ENCODE measurements at places on chromosomes 5 and 9. TPM values are rescaled to one million over a fixed set of nuclear protein-coding genes. Genes with fewer than 3 reads are reported as not detected.

DNA sequence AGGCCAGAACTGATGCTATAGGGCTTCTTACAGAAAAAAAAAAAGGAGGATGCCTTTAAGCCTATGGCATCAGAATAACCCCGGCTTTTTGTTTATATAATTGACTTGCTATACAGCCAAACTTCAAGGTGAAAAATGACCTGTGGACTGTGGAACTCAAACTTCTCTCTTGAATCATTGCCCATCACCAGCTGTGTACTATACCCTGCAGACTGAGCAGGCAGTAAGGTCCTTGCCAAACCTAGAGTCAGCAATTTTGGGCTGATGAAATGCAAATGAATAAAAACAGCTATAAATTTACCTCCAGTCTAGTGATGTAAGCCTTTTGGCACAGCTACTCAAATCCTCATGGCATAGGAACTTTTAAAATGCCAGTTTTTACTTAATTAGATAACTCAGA, 44.5 kb upstream of the PPP3R2 start:
- DNase-seq: no peak
- peaks cover 9% of the 10 kb centered on the region for H3K36me3 ChIP-seq
- no peaks in the 10 kb centered on the region for H3K4me1 ChIP-seq
- H3K4me3 ChIP-seq: no peak overlapping the region

GRCh38 chr5:140381972-140382371, 19.7 kb upstream of the ANKHD1 start:
- peaks cover 3% of the 10 kb centered on the region for H3K27me3 ChIP-seq
- DNase-seq: no peak
- no peaks in the 10 kb centered on the region for H3K36me3 ChIP-seq

Gene OR13D1
- total RNA-seq: not detected

Gene SLC36A2
- total RNA-seq: not detected

DNA sequence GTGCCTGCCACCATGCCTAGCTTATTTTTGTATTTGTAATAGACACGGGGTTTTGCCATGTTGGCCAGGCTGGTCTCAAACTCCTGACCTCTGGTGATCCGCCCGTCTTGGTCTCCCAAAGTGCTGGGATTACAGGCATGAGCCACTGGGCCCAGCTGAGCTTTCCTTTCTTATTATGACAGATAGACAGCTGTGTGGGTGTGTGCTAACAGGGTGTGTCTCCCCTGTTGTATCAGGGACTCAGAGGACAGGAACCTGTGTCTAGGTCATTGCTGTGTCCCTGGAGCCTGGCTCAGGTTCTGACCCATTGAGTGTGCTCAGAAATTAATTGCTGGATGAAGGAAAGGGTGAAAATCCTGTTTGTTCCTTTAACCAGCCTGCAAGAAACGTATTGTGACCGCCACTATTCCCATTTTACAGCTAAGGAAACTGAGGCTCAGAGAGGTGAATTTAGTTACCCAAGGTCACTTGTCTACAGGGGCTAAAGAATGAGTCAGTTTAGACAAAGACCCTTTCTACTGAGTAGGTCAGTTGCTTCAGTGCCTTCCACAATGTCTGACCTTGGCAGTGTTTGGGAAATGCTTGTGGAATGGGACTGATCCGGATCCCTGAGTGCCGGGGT, 16.8 kb downstream of the NCS1 start:
- peaks cover 40% of the 10 kb centered on the region for H3K4me1 ChIP-seq
- H3K27me3 ChIP-seq: no peaks in the 10 kb centered on the region
- no peak for DNase-seq
- H3K36me3 ChIP-seq: no peaks in the 10 kb centered on the region

Gene SMC5
- total RNA-seq: 21.8 TPM

DNA sequence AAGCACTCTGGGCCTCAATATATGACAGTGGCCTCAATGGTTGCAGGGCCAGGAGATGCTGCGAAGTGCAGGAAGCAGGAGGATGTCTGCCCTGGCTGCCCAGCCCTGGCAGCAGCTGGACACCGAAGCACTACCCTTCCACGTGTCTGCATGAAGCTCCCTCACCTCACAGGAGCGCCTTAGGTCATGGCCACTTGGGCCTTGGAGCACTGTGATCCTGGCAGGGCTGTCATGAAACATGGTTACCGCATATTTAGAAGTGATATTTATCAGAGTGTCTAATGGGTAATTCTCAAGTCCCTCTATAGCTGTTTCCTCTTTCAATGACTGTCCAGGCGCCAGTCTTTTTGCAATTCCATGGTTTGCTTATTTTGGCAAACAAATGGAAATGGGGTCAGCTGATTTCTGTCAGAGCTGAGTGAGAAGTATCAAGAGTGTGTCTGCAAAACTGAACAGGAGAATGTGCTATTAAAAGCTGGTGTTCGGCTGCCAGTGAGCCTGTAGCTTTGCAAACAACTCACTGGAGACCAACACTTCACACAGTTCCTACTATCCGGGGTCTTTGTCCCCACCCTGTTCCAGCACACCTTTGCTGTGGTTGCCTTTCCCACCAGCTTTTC, 285.9 kb downstream of the KIF4B start:
- H3K4me3 ChIP-seq: no peak overlapping the region
- DNase-seq: no peak
- H3K36me3 ChIP-seq: no peaks in the 10 kb centered on the region
- H3K4me1 ChIP-seq: no peaks in the 10 kb centered on the region
- no peak overlapping the region for H3K27ac ChIP-seq

Gene WDR38
- not detected for total RNA-seq

Gene FXN
- 28.7 TPM for total RNA-seq

- no peak overlapping the region for H3K27ac ChIP-seq
- H3K4me1 ChIP-seq: peaks cover 27% of the 10 kb centered on the region
- DNase-seq: no peak
- H3K27me3 ChIP-seq: peaks cover 9% of the 10 kb centered on the region
Observed at GRCh38 chr5:139501381-139501780, 18.8 kb upstream of the STING1 start.

GRCh38 chr9:127505396-127506116, 54.2 kb downstream of the LRSAM1 start:
- peak; percentile 72 for DNase-seq
- H3K4me3 ChIP-seq: no peak overlapping the region
- H3K4me1 ChIP-seq: no peaks in the 10 kb centered on the region
- no peaks in the 10 kb centered on the region for H3K27me3 ChIP-seq
- no peak overlapping the region for H3K27ac ChIP-seq

Gene ECM2
- not detected for total RNA-seq

Gene HACD4
- 1.2 TPM for total RNA-seq

Gene SLC34A3
- total RNA-seq: 0.13 TPM

GRCh38 chr5:135721548-135722090, 112.8 kb upstream of the SLC25A48 start:
- no peak for DNase-seq
- H3K4me1 ChIP-seq: peaks cover 12% of the 10 kb centered on the region
- no peak overlapping the region for H3K27ac ChIP-seq

Gene EPB41L4A
- 5.2 TPM for total RNA-seq

GRCh38 chr5:1831257-1831656, 30.1 kb downstream of the NDUFS6 start:
- H3K27me3 ChIP-seq: no peaks in the 10 kb centered on the region
- no peak for DNase-seq
- H3K36me3 ChIP-seq: 0 out of 2 replicates have a peak, but pooled peaks cover 3% of the 10 kb centered on the region

- no peak overlapping the region for H3K4me3 ChIP-seq
- no peaks in the 10 kb centered on the region for H3K36me3 ChIP-seq
- H3K27ac ChIP-seq: no peak overlapping the region
- H3K27me3 ChIP-seq: peaks cover 5% of the 10 kb centered on the region
- DNase-seq: no peak
Observed at GRCh38 chr9:110334183-110334582, 3.5 kb downstream of the TXNDC8 start.

DNA sequence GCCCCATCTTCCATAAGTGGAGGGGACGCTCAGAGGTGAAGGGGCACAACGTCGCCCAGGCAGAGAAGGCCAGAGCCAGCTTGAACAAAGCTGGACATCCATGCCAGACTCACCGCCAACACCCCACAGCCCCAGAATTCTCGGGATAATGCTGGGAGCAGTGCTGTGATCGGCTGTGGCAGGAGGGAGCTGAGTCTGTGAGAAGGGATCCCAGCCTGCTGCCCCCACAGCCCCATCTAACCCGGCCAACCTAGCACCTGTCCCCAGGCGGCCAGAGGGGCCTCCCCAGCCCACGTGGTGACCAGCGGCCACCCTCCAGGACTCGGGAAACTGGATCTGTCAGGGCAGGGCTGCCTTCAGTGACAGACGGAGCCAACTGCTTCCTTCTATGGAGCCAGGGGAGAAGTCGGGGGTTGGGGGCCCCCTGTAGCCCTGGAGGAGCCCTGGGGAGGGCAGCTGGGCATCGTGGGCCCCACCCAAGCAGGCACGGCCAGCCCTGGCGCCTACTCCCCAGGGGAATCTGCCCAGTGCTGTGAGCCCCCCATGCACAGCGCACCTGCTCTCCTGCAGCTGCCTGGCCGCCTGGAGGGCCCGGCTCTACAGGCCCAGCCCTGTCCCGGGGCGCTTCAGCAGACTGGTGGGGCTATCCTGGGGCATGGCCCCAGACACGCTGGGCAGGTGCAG, 6.0 kb downstream of the BRD3 start:
- H3K27me3 ChIP-seq: no peaks in the 10 kb centered on the region
- no peak overlapping the region for H3K27ac ChIP-seq
- peaks cover 43% of the 10 kb centered on the region for H3K4me1 ChIP-seq

DNA sequence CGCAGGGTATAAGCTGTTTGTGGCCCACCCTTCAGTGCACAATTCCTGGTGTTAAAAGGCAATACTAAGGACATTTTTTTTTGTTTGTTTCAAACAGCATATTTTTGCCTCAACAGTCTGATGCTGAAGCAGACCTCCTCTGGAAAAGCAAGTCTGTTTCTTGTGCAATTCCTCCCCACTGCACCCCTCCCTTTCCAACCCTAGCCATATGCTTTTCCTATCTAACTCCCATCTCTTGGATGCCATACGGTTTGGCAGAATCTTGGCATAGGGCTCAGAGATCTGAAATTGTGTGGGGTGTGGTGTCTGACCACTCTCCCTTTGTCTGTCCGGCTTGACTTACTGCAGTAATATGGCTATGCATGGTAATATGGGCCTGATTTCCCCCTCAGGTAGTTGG, 161.6 kb downstream of the TMEM38B start:
- H3K4me3 ChIP-seq: no peak overlapping the region
- no peak for DNase-seq
- H3K27me3 ChIP-seq: no peaks in the 10 kb centered on the region
- H3K27ac ChIP-seq: no peak overlapping the region
- peaks cover 5% of the 10 kb centered on the region for H3K4me1 ChIP-seq

Gene PNPLA7
- total RNA-seq: 1.3 TPM

GRCh38 chr9:135178498-135178897, 91.0 kb downstream of the OLFM1 start:
- no peak overlapping the region for H3K27ac ChIP-seq
- peaks cover under 1% of the 10 kb centered on the region for H3K27me3 ChIP-seq
- DNase-seq: no peak
- no peaks in the 10 kb centered on the region for H3K36me3 ChIP-seq
- no peak overlapping the region for H3K4me3 ChIP-seq

Gene SLIT3
- 2.3 TPM for total RNA-seq

Gene PROP1
- not detected for total RNA-seq

DNA sequence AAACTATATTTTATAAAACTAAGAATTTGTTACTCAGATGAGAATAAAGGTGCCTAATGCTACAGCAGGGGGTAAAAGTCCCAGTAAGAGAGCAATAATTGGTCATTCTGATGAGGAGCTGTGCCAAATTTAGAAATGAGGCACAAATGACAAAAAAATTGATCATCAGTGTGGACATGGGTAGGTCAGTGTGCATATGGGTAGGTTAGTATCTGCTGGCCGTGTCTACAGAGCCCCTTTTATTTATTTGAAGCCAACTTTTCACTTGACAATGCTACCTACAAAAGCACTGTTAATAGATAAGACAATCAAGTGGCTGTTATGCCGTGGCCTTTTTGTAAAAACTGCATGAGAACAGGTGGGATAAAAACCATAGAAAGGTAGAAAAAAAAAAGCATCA, 454.6 kb downstream of the RAB3C start:
- H3K27ac ChIP-seq: no peak overlapping the region
- H3K4me3 ChIP-seq: peak overlapping the region; percentile 12
- peaks cover 22% of the 10 kb centered on the region for H3K4me1 ChIP-seq
- H3K27me3 ChIP-seq: peaks cover 50% of the 10 kb centered on the region
- H3K36me3 ChIP-seq: no peaks in the 10 kb centered on the region

Gene PDE8B
- 0.53 TPM for total RNA-seq

Gene SLC22A4
- 0.50 TPM for total RNA-seq

Gene F12
- 12.8 TPM for total RNA-seq

DNA sequence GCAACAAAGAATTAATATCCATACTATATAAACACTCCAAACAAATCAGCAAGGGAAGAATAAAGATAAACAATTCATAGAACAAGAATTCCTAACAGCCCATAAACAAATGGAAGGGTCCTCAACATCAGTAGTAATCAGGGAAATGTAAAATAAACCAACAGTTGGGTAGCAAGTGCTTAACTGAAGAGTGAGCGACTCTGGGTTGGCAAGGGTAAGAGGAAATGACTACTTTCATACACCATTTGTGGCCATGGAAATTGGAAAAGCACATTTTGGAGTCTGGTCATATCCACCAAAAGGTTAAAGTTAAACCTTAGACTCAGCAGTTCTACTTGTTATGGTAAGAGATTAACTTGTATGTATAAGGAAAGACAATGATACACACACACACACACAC, 17.4 kb upstream of the RORB start:
- peaks cover 3% of the 10 kb centered on the region for H3K4me1 ChIP-seq
- H3K27ac ChIP-seq: no peak overlapping the region
- no peak for DNase-seq
- no peak overlapping the region for H3K4me3 ChIP-seq
- H3K36me3 ChIP-seq: peaks cover 28% of the 10 kb centered on the region
- peaks cover 4% of the 10 kb centered on the region for H3K27me3 ChIP-seq

Gene CATSPER3
- 0.44 TPM for total RNA-seq

Gene RANBP17
- 27.4 TPM for total RNA-seq

- H3K27ac ChIP-seq: no peak overlapping the region
- H3K4me3 ChIP-seq: no peak overlapping the region
- no peaks in the 10 kb centered on the region for H3K36me3 ChIP-seq
- H3K27me3 ChIP-seq: no peaks in the 10 kb centered on the region
- H3K4me1 ChIP-seq: peaks cover 24% of the 10 kb centered on the region
- DNase-seq: no peak
Observed at GRCh38 chr5:173340984-173341383, 12.8 kb upstream of the STC2 start.

Gene TDRD7
- total RNA-seq: 2.8 TPM

DNA sequence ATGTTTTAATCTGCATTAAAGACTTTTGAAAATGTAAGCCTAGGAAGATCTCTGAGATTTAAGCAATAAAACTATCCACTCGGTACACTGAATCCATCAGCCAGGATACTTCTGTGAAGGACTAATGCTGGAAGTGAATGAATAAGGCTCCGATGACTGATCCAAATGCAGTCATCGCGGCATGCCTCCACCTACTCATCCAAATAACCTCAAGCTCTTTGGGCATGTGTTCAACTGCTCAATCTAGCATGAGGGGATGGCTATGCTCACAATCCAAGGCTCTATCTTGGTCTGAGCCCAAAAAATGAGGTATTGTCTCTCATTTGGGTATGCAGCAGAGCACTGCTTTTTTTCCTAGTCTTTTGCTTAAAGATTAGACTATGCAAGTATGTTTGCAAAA, 19.2 kb downstream of the MARCHF3 start:
- H3K4me3 ChIP-seq: no peak overlapping the region
- peaks cover 18% of the 10 kb centered on the region for H3K4me1 ChIP-seq
- H3K36me3 ChIP-seq: no peaks in the 10 kb centered on the region
- no peak for DNase-seq
- no peaks in the 10 kb centered on the region for H3K27me3 ChIP-seq

Measured in WTC11 (cell line).